ENCODE measurements at places on chromosomes 2 and 18.

- DNase-seq, result no peak
Observed at GRCh38 chr18:71079606-71080005, 790.8 kb downstream of the SOCS6 start.

DNA sequence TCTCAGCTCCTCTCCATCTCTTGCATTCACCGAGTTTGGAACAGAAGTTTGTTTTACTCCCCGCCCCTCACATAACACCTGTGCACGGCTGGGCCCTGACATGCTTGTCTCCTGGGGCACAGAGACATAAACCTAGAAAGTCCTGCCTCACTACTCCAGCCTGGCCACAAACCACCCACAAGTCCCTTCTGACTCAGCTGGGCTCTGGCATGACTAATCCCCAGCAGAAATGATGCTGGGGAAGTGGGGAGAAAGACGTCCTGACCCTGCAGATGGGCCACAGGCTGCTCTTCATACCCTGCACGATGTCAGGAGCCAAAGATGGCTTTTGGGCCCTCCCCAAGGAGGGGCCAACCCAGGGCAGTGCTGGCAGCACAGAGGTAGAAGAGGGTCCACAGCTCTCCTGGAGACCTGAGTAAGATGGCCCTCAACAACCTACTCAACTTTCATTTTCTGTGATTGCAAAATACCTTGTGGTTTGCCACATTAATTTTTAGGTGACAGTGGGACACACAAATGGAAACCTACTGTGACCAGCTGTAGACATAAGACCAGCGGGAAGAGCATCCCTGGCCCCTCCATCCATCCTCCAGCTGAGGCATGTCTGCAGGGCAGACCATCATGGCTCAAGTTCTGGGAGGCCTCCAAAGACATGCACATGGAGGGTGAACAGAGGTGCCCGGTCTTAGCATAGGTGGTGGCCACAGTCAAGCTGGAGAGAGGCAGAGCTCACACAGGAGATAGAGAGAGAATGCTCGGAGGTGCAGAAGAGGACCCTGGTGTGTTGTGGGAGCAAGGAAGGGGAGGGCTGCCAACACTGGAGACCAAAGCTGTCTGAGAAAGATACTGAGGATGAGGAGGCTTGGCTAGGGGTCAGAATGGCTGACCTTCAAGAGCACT lies 40.0 kb downstream of the DNMT3A start:
- no peak for DNase-seq

DNA sequence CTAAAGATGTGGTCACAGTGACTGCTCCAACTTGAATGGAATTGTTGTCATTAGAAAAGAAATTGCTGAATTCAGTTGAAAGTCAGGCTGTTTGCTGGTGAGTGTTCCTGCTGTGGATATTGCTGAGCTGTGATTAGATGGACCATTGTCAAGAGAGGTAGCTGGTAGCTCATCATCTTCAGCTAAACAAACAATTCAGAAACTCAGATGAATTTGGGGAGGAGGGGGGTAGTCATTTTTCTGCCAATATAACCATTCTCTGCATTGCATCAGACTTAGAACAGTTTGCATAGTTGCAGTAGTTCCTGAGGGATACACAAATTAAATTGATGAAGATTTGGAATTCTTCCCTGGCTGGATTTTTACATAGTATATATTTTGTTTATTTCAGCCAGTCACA lies 108.3 kb downstream of the MTCL1 start:
- no peak for DNase-seq

GRCh38 chr2:106334802-106335201 lies 133.4 kb downstream of the RGPD3 start:
- no peak for DNase-seq

- DNase-seq, result no peak
Observed at GRCh38 chr18:28041366-28041765, 135.6 kb downstream of the CDH2 start.

DNA sequence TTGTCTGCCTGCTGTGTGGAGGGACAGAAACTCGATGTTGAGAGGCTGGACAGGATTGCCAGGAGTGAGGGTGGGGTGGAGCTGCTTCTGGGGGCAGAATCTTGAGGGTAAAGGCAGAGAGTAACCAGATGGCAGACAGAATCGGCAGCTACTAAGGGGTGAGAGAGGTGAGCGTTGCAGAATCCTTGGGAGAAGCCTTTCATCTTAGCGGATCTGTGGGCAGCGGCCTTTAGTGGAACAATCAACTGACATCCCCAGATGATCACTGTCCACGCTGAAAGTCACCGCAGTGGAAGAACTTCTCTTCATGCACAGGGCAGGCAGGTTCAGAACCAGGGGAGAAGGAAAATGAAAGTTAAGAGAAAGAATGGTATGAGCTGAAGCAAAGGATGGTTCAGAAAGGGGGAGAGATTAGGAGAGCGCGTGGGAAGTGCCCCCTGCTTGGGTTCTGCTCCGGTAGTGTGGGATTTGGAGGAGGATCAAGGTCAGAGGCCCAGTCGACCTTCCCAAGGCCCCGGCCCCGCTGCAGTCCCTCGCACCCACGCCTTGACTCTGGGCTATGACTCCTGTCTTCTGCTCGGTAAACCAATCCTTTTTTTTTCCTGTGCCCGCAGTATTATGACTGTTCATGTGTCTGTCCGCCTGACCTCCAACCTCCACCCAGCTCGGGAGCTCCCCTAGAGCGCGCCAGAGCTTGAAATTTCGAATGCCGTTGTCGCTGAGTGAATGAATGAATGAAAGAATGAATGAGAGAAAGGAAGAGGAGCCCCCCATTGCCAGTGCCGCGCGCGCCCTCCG lies 584 bp downstream of the BOLA3 start:
- DNase-seq, result no peak

DNA sequence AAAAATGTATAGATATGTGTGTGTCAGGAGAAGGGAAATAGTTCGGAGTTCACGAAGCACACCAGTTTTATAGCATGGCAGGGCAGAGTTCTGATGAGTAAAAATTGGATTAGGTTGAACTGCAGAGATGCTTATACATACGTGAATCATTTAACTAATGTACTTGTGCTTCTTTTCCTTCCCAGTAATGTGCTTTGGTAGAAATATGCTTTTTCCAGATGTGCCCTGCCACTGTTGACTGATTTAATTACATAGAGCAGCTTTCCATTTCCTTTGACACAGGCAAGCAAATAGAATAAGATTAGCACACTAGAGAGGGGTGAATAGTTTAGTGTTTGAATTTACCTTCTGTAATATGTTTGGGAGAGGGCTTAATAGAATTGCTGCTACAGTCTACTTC lies 28.9 kb upstream of the ARMC9 start:
- DNase-seq, result no peak

DNA sequence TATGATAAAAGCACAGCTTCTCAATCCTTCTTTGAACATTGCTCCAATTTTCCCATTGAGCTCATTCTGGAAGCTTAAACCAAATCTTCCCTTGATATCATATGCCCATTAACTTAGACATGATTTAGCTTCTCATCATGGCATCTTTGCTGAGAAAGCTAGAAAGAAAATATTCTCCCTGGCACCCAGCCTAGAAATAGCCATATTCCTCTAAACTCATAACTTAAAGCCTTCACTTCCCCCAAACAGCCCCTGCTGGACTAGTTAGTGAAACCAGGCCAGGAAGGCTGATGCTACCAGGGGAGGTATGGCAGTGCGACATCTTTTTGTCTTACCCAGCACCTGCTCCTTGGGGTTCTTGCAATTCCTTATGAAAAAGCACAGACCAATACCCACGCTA lies 4.3 kb downstream of the AAK1 start:
- no peak for DNase-seq

- DNase-seq, result no peak
Observed at GRCh38 chr2:42050703-42051542, 3.1 kb downstream of the PKDCC start.

GRCh38 chr2:167471734-167472133 lies 583.5 kb downstream of the XIRP2 start:
- no peak for DNase-seq

DNA sequence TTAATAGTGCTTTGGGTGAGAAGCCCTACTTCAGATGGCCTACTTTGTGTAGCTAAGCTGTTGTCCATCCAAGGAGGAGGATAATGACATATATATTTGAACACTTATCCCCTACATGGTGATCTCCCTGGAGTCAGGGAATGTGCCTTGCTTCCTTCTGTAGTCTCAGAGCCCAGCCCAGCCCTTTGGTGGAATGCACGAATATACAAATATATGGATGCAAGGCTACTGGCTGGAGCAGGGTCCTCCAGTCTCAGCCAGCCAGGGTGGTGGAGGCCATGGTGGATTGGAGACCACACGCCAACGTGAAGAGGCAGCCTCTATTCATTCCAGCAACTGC lies 150.6 kb upstream of the RIOK3 start:
- DNase-seq, result no peak

- DNase-seq, result no peak
Observed at GRCh38 chr2:172667581-172668325, 67.9 kb upstream of the RAPGEF4 start.

GRCh38 chr2:197259470-197259999 lies 51.0 kb downstream of the ANKRD44 start:
- DNase-seq, result no peak

DNA sequence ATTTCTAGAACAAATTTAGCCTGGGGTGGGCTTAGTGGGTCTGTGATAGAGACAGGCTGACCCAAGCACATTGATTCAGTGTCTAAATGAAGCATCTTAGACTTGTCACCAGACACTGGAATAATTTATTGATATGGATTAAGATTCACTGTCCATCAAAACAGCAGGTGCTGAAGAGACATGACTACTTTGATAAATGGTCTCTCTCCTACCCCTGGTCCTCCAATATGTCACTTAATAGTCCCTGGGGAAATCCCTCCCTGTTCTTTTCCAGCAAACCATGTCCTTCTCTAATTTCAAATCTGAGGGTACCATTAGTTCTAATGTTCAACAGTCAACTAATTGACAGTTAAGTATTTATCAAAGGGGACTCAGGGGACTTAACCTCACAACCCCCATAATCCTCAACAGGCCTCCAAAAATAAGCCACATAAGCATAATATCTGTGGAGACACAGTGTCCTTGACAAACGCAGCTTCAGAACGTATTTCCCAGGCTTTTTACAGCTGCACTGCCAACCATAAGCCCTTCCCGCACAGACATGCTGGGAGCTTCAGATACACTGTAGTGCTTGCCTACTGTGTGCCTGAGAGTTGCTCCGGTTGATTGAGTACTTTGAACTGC lies 391.0 kb downstream of the THSD7B start:
- DNase-seq, result no peak

DNA sequence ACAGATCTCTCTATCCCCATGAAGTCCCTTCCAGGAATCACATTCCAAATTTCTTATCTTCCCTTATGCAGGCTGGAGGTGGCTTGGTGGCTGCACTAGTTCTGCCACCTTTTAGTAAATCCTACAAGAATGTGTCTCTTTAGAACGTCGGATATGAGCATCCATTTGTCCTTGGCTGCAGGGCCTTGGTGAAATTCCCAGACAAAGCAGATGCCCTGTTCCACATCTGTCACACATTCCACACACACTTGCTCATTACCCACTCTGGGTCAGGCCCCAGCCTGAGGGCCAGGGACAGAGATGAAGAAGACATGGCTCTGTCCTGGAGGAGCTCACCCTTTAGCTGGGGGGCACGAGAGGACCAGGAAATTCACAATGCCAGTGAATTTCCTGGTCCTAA lies 31.2 kb upstream of the GPR17 start:
- no peak for DNase-seq

DNA sequence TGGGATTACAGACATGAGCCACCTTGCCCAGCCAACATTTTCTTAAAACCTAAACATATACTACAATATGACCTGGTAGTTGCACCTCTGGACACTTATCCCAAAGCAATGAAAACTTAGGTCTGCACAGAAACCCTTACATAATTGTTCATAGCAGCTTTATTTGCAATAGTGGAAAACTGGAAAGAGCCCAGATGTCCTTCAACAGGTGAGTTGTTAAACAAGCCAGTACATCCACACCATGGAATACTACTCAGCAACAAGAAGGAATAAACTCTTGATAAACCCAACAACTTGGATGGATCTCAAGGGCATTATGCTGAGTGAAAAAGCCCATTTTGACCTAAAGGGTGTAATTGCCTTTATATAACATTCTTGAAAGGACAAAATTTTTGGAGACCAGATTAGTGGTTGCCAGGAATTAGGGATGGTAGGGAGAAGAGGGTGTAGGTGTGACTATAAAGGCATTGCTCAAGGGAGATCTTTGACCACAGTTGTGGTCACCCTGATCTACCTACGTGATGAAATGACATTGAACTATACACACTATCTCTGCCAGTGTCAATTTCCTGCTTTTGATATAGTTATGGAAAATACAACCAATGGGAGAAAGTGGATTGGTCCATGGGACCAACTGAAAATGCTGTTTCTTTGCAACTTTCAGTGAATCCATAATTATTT lies 11.9 kb upstream of the AMMECR1L start:
- no peak for DNase-seq

DNA sequence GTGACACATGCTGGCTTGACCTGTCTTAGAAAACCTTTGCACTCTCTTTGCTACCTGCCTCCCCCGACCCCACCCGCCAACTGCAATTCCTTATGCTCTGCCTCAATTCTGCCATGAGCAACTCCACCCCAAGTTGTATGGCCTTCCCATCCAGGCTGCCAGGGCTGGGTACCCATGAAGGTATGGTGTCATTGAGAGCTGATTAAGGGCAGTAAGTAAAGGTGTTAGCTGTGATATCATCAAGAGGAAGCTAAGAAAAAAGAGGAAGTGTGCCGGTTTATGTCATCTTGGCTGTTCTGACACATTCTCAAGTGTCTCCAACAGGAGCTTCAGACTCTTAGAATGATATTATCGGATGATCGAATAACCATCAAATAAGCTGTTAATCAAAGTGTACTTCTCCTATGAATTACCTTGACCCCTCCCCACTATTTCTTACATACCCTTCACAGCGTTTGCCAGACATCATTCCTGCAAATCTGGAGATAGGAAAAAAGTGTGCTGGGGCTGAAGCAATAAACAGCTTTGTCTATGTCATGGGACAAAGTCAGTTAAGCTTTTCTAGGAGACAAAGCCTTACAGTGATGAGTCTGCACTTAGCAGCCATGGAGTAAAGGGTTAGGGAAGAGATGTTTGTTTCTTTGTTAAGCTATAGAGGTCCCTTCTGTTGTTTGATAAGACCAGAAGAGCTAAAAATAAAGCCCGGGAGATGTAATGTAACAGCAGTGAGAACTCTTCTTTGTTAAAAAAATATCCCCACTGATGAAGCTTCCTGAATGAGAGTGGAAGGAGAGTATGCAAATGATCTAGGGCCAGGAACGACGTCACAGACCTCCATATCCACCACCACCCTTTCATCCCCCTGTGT lies 40.4 kb upstream of the SMAD2 start:
- DNase-seq, result no peak

- no peak for DNase-seq
Observed at GRCh38 chr2:212912445-212913103, 238.8 kb downstream of the IKZF2 start.

- DNase-seq, result peak; percentile 45
Observed at GRCh38 chr2:161239326-161240109, 68.7 kb upstream of the PSMD14 start.
